ENCODE measurements at places on chromosomes 11 and 22. TPM values are rescaled to one million over a fixed set of nuclear protein-coding genes. Genes with fewer than 3 reads are reported as not detected.

DNA sequence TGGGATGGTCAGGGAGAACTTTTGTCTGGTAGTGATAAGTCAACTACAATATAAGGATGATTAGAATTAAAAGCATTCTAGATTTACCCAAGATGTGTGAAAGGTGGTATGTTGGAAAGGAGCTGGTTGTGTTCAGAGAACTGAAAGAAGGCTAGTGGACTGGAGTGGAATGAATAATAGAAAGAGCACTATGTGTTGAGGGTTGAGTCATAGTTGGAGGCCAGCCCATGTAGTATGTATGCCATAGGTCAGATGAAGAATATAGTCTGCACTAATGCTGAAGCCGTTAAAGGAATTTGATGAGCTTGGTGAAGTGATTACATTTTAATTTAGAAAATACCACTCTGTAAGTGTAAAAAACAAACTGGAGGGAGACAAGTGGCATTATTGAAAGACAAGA lies 514.1 kb downstream of the CNTN5 start:
- no peak for DNase-seq

DNA sequence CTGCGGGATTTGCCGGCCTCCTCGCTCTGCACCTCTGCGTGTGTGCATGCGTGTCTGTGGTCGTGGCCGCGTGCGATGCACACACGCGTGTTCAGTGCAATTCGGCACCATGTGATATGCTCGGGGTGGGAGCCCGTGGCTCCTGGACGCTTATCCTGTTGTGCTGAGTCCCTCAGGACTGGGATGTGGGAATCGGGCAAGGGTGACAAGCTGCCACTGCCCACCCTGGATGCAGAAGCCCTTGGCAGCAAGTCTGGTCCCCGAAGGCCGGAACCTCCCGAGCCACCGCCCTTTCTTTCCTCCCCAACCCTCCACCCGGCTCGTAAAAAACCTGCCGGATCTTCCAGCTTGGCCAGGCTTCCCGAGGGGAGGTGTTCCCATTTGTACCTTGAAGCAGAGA lies 128.2 kb downstream of the PHF21B start:
- no peak for DNase-seq

- DNase-seq = no peak
These were observed 1.6 kb upstream of the DNAL4 start for GRCh38 chr22:38795569-38795968.

DNA sequence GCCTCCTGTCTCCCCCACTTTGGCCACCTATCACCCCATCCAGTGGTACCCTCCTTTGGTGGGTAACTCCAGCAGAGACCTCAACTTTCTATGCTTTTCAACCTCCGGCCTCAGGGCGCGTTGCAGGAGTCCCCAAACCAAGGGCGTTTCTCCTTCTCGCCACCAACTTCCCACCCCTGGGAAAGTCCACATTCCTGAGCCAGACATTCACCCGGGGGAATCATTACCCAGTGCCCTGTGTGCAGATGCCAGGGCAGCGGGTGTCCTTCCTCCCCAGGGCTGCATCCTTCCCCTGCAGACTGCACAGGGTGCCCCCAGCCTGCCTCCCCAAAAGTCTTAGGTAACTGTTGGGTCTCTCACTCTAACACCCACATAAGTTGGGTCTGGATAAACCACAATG lies 26.4 kb downstream of the MYEOV start:
- no peak for DNase-seq

DNA sequence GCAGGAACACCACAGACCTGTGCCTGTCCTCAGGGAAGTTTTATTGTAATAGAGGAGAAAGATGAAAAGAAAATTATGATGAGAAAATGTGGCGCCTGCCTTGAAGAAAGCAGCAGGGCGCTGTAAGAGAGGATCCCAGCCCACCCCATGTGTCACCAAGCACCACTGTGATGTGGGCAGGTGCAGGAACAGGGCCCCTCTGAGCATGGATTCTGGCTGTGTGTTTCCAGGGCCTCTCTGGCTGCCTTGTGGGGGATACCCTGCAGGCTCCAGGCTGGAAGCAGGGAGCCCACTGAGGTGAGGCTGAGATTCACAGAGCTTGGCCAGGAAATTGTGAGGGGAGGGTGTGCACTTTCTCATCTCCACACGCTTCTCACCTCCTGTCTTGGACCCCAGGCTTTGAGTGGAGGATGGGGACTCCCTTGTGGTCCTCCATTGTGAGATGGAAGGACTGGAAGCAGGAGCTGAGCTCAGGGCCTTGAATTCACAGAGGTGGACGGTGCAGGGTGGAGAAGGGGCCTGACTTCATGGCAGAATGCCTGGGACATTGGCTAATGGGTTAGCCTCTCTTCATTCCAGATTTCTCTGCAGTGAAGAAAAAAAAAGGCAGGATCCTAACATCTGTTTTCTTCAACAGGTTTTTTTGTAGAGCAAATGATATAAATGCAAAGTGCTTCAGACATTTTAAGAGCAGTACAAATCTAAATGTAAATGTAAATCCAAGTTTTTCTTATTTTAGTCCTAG lies 246.6 kb upstream of the B3GAT1 start:
- DNase-seq = peak; percentile 62

DNA sequence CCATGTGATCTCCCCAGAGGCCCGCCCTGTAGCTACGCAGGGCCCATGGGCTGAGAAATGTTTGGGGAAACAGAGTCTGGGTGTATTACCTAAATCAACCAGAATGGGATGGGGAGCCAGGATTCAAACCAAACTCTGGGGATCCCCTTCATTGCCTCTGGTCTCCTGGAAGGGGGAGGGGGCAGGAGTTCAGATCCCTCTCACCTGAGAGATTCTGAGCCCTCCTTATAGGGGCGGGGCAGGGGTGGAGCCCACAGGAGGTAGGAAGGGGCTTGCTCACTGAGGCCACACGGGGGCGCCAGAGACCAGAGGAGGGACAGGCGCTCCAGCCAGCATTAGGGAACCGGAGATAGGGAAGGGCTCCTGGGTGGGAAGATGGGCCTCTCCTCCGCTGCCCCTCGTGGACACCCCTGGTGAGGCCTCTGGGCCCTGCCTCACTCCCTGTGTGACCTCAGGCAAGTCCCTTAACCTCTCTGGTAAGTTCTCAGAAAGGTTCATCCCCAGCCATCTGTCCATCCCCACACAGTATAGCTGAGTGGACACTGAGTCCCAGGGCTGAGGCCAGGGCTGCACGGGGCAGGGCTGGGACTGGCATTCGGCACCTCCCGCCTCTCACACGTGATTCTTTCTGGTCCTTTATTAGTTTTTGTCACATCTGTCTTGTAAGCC lies 2.7 kb upstream of the CDC42BPG start:
- peak; percentile 96 for DNase-seq

DNA sequence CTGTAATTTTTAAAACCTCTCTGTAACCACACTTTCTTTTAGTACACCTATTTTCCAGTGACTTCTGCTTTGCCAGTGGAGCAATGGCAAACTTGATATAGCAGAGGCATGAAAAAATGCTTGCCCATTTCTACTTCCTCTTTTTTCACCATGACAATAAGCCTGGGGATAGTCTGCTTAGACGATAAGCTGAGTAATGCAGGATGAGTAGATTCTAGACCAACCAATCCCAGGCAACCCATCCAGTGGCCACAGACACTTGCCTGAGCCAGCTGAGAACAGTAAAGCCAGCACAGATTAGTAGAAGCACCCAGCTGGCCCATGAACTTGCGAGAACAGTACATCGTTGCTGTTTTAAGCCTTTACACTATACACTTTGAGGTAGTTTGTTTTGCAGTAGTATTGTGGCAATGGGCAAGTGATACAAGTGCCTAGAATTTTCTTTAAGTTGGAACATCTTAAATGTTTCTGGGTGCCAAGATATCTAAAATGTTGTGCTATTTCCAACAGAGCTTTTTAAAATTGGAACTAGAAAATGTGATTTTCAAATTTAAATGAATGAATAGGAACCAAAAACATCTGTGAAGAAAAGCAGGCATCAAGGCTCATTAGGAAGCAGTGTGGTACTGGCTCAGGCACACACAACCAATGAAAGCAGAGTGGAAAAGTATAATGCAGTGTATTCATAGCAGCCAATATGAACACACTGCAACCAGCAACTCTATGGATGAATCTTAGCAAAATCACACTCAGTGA lies 37.7 kb downstream of the DDI1 start:
- DNase-seq = no peak

- DNase-seq = peak; percentile 92
These were observed 4.0 kb upstream of the MCAM start for GRCh38 chr11:119320776-119321524.

- no peak for DNase-seq
These were observed 17.6 kb downstream of the PRDM11 start for GRCh38 chr11:45163956-45164575.

- no peak for DNase-seq
These were observed 167.0 kb downstream of the LDLRAD3 start for GRCh38 chr11:36110668-36111410.

OR8G1 gene
- not detected for total RNA-seq

GRCh38 chr11:113265362-113265761 lies 49.0 kb upstream of the TTC12 start:
- no peak for DNase-seq

GRCh38 chr11:117949062-117949461 lies 19.9 kb upstream of the TMPRSS13 start:
- DNase-seq = no peak

DNA sequence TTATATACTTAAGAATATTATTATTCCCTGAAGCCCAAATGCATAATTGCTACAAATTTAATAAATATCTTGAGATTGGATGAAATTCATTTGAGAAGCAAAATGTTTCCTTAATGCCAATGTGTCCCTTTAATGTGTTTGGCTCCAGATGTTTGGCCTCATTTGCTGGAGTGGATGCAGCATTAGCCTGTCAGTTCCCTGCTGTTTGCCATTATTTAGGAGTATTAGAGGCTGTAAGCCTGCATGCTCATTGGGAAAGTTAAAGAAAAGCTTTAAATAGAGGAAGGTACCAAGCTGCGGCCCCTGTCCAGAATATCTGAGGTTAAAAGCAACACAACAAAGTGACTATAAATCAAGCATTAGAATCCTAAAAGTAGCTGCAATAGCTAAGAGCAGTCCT lies 54.8 kb upstream of the PITPNB start:
- no peak for DNase-seq

DNA sequence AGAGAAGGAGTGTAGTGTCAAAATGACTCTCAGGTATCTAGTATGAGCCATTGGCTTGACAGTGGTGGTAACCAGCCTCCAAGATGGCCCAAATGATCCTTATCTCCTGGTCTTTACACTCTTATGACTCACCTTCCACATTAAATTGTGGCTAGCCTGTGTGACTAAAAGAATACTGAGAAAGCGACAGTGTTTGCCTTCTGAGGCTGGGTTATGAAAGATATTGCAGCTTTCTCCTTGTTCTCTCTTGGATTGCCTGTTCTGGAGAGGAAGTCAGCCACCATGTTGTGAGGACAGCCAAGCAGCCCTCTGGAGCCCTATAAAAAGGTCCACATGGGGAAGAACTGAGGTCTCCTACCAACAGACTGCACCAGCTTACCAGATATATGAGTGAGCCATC lies 15.8 kb downstream of the C11orf71 start:
- DNase-seq = no peak

PAMR1 gene
- total RNA-seq = 5.0 TPM

DNA sequence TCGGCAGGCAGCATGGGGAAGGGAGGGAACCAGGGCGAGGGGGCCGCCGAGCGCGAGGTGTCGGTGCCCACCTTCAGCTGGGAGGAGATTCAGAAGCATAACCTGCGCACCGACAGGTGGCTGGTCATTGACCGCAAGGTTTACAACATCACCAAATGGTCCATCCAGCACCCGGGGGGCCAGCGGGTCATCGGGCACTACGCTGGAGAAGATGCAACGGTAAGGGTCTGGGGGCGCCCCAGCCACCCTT lies 204 bp downstream of the FADS2 start:
- no peak for DNase-seq

DNA sequence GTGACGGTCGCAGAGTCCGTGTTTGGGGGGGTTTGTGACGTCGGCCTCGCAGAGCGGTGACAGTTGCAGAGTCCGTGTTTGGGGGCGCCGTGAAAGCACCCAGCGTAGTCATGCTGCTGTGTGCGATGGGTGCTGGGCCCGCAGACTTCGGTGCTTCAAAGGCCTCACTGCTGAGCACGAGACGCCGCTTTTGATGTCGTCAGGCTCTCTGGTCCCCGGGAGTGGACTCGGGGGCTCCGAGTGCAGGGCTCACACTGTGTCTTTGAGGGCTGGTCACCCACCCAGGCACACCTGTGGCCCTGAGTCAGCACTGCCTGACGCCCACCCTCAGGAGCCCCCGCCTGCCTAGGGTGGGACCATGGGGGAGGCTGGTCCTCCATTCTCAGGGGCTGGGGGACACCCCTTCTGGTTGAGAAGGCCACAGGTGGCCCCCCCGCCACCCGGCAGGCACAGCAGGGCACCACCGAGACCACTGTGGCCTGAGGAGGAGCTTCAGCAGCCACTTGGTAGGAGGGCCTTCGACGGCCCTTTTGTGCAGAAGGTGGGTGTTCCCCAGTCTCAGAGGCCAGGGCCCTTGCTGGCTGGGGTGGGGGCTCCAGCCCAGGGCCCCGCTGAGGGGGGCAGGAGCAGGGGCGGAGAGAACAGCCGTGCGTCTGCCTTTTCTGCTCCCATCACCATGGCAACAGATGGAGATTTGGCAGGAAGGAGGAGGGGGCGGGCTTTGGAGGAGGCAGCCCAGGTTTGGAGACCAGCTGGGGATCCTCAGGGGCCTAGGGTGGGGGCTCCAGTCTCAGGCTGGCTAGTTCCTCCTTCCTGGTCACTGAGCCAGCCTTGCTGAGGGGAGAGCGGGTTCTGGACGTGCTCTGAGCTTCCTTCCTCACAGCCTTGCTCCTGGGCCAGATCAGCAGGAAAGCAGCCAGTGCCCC lies 20.9 kb downstream of the BRSK2 start:
- no peak for DNase-seq

DNA sequence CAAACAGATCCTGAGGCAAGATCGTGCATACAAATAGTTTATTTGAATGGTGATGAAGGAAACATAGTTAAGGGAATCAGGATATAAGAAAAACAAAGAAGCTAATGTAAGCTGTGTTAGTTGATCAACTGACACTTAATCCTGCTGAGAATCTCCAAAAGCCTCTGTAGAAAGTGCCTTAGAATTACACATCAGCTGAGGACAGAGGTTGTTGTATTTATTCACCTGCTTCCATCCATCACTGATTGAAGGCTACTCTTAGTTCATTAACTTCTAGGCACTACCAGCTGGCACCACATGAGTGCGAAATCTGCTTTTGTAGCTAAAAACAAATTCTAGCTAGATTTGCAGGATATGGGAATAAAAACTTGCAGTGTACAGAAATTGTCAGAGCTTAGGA lies 1082.0 kb upstream of the CNTN5 start:
- no peak for DNase-seq

RCOR2 gene
- total RNA-seq = 0.45 TPM

CLDN5 gene
- 190 TPM for total RNA-seq

CNIH2 gene
- not detected for total RNA-seq
